ENCODE measurements at places on chromosomes 2 and 18.
A peak's percentile ranks its signal among the peaks of the same experiment; 100 is the strongest.

GRCh38 chr2:101107241-101107640 lies 43.9 kb downstream of the TBC1D8 start:
- no peak for DNase-seq

GRCh38 chr2:47620770-47621437 lies 162.0 kb upstream of the MSH6 start:
- no peak for DNase-seq

- no peak for DNase-seq
These were observed 331.9 kb upstream of the GULP1 start for GRCh38 chr2:187959821-187960220.

GRCh38 chr2:66872081-66872985 lies 437.4 kb downstream of the MEIS1 start:
- DNase-seq = no peak

DNA sequence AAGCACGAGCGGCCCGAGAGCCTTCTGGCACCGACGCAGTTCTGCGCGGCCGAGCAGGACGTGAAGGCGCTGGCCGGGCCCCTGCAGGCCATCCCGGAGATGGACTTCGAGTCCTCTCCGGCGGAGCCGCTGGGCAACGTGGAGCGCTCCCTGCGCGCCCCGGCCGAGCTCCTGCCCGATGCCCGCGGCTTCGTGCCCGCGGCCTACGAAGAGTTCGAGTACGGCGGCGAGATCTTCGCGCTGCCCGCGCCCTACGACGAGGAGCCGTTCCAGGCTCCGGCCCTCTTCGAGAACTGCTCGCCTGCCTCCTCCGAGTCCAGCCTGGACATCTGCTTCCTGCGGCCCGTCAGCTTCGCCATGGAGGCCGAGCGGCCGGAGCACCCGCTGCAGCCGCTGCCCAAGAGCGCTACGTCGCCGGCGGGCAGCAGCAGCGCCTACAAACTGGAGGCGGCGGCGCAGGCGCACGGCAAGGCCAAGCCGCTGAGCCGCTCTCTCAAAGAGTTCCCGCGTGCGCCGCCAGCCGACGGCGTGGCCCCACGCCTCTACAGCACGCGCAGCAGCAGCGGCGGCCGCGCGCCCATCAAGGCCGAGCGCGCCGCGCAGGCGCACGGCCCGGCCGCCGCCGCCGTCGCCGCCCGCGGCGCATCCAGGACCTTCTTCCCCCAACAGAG lies 70.4 kb downstream of the ARHGEF33 start:
- DNase-seq = peak; percentile 47

GRCh38 chr2:59206361-59206760 lies 965.2 kb upstream of the FANCL start:
- no peak for DNase-seq

DNA sequence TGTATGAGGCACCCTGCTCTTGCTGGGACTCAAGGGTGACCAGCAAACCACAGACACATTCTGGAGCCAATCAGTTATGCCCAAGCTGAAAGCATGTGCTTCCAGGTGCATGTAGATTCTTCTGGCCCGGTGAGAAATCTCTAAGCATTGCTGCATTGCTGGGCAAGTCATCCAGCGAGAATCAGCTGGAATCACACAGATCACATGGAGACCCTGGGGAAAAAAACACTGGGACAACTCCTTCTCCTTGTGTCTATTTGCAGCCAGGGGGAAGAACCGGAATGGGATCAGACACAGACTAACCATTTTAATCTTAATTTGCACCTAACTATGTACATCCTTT lies 119.7 kb upstream of the KLF7 start:
- DNase-seq = no peak

DNA sequence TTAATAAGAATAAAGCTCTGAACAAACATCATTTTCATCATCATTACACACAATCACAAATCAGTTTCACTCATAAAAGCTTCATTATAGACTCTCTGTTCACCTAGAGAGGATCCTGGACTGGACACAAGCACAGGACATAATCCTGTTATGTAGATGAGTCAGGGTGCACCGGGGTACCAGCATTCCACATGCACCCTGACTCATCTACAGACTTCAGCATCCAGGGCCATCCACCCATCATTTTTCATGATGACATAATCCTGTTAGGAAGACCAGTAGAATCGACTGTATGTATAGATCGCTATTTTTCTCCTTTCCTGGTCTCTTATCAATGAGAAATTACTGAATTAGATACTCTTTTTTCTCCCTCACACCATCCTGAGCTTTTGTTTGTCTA lies 73.7 kb upstream of the PIK3C3 start:
- peak; percentile 52 for DNase-seq

DNA sequence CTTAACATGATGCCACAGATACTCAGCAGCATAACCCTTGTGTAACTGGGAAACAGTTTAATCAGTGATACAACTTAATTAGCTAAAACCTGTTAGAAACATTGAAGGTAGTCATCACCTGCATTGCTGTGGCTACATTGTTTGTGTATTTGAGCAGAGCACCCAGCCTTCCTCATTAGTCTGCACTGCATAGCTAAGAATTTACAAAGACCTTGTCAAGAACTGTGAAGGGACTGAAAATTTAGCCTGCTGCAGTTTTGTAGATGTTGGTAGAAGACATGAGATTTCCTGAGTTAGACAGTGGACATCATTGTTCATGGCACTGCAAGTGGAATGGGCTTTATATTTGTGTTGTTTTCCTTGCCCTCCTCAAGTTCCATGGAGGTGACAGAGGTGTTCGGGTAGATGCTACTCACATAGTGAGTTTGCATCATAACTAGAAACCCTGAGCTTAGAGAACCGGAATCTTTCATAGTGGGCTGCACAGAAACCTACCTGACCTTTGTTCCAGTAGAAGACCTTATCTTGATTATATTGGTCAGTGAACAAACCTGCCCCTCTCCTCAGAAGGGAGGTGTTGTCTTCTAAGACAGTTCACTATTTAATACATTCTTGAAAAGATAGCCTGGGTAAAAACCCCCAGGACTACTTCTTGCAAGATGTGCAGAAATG lies 12.5 kb downstream of the VAPA start:
- DNase-seq = no peak

DNA sequence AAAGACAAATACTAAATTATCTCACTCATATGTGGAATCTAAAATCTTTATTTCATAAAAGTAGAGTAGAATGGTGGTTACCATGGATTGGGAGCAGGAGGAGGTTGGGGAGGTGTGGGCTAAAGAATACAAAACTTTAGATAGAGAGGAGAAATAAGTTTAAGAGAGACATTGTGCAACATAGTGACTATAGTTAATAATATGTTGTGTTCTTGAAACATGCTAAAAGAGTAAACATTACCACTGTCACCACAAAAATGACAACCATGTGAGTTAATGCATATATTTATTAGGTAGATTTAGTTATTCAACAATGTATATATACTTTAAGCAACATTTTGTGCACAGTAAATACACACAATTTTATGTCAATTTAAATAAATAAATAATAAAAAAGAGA lies 128.5 kb upstream of the COL3A1 start:
- DNase-seq = no peak

GRCh38 chr2:238714038-238714528 lies 133.8 kb upstream of the TWIST2 start:
- no peak for DNase-seq

- DNase-seq = no peak
These were observed 191.9 kb downstream of the LOXHD1 start for GRCh38 chr18:46464926-46465655.

GRCh38 chr18:9947248-9947647 lies 33.4 kb downstream of the VAPA start:
- no peak for DNase-seq

DNA sequence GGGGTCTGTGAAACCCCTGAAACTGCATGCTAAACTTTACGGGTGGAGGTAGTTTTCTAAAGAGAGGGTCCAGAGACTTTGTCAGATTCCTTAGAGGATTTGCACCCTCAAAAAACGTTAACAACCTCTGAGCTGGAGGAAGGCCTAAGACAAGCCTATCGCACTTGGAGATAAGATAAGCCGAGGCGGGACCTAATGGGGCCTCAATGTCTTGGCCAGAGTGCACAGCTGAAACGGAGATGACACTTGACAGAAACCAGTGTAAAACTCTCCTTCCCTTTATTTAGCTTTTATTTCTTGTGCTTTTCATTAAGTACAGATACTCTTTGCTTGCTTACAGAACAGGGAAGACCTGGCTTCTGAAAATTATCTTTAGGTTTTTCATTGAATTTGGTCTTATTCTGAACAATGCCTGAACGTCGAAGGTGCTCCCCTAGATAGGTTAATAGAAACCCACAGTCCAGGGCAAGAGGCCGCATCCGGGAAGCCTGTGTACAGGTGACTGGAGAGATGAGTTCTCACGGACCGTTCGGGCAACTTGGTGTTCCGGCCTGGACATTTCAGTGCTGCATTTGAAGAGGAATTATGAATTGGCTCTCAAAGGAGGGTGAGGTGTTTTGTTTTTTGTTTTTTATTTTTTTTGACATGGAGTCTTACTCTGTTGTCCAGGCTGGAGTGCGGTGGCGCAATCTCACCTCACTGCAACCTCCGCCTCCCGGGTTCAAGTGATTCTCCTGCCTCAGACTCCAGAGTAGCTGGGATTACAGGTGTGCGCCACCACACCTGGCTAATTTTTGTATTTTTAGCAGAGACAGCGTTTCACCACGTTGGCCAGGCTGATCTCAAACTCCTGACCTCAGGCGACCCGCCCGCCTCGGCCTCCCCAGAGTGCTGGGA lies 49.7 kb downstream of the SH3BP4 start:
- no peak for DNase-seq

GRCh38 chr18:26621161-26622026 lies 73.0 kb upstream of the KCTD1 start:
- no peak for DNase-seq

GRCh38 chr18:44637210-44638033 lies 43.3 kb upstream of the SETBP1 start:
- DNase-seq = peak; percentile 78

GRCh38 chr2:184729581-184729980 lies 131.3 kb downstream of the ZNF804A start:
- no peak for DNase-seq

DNA sequence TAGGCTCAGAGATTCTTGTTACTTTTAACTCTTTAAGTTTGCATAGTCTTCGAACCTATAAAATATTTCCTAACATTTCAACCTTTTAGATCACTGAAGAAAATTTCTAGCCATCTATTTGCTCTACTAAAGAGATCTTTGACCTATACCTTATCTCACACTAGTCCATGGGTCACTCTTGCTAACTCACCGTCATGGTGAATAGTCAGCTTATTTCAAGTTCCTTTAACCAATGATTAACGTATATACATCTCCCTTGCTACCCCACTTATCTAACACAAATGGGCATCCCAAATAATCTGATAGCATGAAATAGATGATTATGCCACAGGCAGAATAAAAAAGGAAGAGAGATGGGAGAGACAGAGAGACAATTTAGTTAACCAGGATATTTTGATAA lies 303.1 kb downstream of the GPD2 start:
- DNase-seq = no peak
